Type B pancreatic cell (in vitro differentiated cells): ENCODE measurements at places on chromosomes 7 and 10. TPM values are rescaled to one million over a fixed set of nuclear protein-coding genes. Genes with fewer than 3 reads are reported as not detected.

Gene AIFM2
- 5.8 and 8.9 TPM in 2 replicates for total RNA-seq

Gene ASL
- 35.1 and 35.5 TPM in 2 replicates for total RNA-seq

Gene NAPEPLD
- total RNA-seq: 17.0 and 27.1 TPM in 2 replicates

Gene TMEM176A
- total RNA-seq: 90.1 and 106 TPM in 2 replicates

Gene ITPRID1
- total RNA-seq: 0.07 and 0.14 TPM in 2 replicates

Gene SVOPL
- total RNA-seq: 0.81 TPM in 1 of 2 replicates, not detected in the other

Gene SEMA3D
- 52.9 and 87.6 TPM in 2 replicates for total RNA-seq

- H3K4me1 ChIP-seq: peaks cover 37% of the 10 kb centered on the region
- no peaks in the 10 kb centered on the region for H3K27me3 ChIP-seq
- no peak for DNase-seq
- no peak overlapping the region for H3K4me3 ChIP-seq
Observed at GRCh38 chr7:130923930-130924329, 189.9 kb upstream of the KLF14 start.

DNA sequence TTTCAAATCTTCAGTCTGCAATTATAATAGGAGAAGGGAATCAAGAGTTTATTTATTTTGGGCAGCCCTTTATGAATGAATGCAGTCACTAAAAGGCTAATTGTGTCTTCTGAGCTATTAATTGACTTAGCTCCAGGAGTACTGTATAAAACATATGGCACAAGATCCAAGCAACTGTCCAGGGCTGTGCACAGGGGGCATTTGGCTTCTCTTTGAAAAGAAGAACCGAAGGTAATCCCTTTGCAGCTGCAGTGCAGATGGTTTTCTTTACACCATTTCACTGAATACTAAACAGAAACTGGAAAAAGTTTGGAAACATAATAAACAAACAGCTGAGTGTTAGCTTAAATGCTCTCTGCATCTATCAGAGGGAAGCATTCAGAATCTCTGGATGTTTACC, 282.6 kb upstream of the LRRN3 start:
- no peak for DNase-seq
- H3K27me3 ChIP-seq: no peaks in the 10 kb centered on the region
- H3K27ac ChIP-seq: no peak overlapping the region
- no peaks in the 10 kb centered on the region for H3K36me3 ChIP-seq

GRCh38 chr10:107275806-107276205, 111.3 kb upstream of the SORCS1 start:
- H3K27me3 ChIP-seq: peaks cover 3% of the 10 kb centered on the region
- no peak for DNase-seq
- H3K27ac ChIP-seq: no peak overlapping the region

GRCh38 chr7:99139036-99139435, 4.9 kb downstream of the SMURF1 start:
- peaks cover 54% of the 10 kb centered on the region for H3K4me1 ChIP-seq
- no peaks in the 10 kb centered on the region for H3K27me3 ChIP-seq
- H3K27ac ChIP-seq: peak overlapping the region; percentile 90
- no peak for DNase-seq

DNA sequence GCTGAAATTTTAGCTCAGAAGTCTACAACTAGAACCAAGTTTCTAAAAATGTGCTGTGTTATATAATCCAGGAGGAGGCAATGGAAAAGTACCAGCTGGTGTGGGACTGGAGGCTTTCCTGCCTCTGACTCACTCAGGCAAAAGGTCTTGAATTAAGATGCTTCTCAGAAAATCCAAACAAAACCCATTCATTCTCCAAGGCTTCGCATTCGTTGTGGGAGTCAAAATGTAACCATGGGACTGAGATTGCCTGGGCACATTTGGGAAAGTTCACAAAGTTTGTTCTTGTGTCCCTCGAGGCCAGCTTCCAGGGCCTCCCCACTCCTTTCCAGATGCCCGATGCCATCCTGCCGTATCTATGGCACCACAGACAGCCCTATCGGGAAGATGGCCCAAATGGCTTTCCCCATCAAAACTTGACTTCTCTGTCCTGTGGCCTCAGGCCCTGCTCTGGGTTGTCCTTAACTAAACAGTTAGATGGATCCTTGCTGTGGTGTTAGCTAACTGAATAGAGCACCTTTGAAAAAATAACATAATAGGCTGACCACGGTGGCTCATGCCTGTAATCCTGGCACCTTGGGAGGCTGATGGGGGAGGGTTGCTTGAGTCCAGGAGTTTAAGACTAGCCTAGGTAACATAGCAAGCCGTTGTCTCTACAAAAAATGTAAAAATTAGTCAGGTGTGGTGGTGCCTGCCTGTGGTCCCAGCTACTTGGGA, 180.5 kb downstream of the PFKFB3 start:
- no peak for DNase-seq
- peaks cover 4% of the 10 kb centered on the region for H3K36me3 ChIP-seq
- no peak overlapping the region for H3K27ac ChIP-seq
- H3K27me3 ChIP-seq: peaks cover 4% of the 10 kb centered on the region
- no peak overlapping the region for H3K4me3 ChIP-seq

- no peak overlapping the region for H3K27ac ChIP-seq
- no peak for DNase-seq
- no peaks in the 10 kb centered on the region for H3K27me3 ChIP-seq
- H3K4me3 ChIP-seq: no peak overlapping the region
- H3K4me1 ChIP-seq: no peaks in the 10 kb centered on the region
Observed at GRCh38 chr10:51273574-51273973, 199.3 kb downstream of the PRKG1 start.

DNA sequence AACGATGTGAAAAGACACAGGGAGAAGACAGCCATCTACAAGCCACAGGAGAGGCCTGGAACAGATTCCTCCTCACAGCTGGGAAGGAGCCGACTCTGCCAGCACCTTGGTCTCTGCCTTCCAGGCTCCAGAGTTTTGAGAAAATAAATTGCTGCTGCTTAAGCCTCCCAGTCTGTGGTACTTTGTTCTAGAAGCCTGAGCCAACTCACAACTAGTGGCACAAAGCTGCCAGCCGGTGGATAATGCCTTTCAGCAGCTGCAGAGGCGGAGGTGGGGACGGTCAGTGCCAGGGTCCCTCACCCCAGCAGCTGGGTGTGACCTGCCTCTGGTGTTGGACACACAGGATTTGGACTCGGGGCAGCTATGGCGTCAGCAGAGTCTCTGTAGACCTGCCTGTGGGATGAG, 255.4 kb upstream of the PITRM1 start:
- H3K36me3 ChIP-seq: peaks cover 6% of the 10 kb centered on the region
- H3K27ac ChIP-seq: no peak overlapping the region
- no peak for DNase-seq
- peaks cover 18% of the 10 kb centered on the region for H3K4me1 ChIP-seq
- H3K27me3 ChIP-seq: no peaks in the 10 kb centered on the region

DNA sequence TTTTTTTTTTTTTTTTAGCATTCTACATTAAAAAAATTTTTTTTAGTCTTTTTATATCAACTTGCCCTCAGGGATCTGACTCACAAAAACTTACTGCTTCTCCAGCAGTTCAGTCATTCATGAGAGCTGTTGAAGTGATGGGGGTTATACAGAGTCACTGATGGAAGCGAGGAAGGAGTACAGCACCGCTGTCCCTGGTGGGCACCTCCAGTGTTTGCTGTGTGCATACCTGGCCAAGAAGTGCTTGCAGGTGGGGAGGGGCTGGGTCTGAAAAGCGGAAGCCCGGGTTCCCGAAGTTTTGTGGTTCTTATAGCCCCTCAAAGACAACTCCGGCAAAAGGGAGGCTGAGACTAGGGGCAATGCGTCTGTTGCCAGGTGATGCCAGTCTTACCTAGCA, 46.2 kb downstream of the MINDY4 start:
- no peaks in the 10 kb centered on the region for H3K27me3 ChIP-seq
- peaks cover 1% of the 10 kb centered on the region for H3K36me3 ChIP-seq
- no peak for DNase-seq
- H3K4me1 ChIP-seq: no peaks in the 10 kb centered on the region

GRCh38 chr10:87804939-87805569, 13.0 kb downstream of the ATAD1 start:
- peaks cover 72% of the 10 kb centered on the region for H3K36me3 ChIP-seq
- DNase-seq: no peak
- H3K27me3 ChIP-seq: no peaks in the 10 kb centered on the region
- H3K4me3 ChIP-seq: no peak overlapping the region
- no peaks in the 10 kb centered on the region for H3K4me1 ChIP-seq

- H3K27ac ChIP-seq: no peak overlapping the region
- H3K27me3 ChIP-seq: no peaks in the 10 kb centered on the region
- H3K4me1 ChIP-seq: peaks cover 21% of the 10 kb centered on the region
- H3K4me3 ChIP-seq: no peak overlapping the region
Observed at GRCh38 chr10:99435986-99436638, 5.7 kb upstream of the GOT1 start.

- no peaks in the 10 kb centered on the region for H3K36me3 ChIP-seq
- H3K4me3 ChIP-seq: no peak overlapping the region
- H3K27me3 ChIP-seq: no peaks in the 10 kb centered on the region
- H3K27ac ChIP-seq: no peak overlapping the region
- DNase-seq: no peak
Observed at GRCh38 chr10:36220151-36220550, 578.1 kb upstream of the FZD8 start.

DNA sequence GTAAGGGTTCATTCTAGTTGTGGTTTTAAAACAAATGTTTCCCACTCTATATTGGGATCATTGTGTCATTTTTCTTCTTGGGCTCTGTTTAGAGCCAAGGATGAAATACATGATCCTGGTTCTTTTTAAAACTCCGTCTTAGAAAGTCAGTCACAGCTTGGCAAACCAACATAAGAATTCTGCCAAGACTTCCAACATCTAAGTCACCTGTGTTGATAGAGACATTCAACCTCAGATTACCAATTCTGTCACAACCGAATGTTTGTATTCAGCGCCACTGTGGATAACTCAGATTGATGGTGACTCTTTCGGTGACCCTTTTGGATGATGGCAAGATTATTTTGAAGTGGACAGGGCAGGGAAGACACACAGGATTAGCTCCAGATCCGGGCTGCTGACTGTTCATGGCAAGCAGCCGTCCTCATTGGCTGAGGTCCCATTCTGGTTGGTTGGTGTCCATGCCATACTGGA, 255.4 kb downstream of the ARHGAP21 start:
- peak overlapping the region; percentile 77 for H3K4me3 ChIP-seq
- H3K27me3 ChIP-seq: no peaks in the 10 kb centered on the region
- peaks cover 28% of the 10 kb centered on the region for H3K4me1 ChIP-seq
- H3K36me3 ChIP-seq: peaks cover 36% of the 10 kb centered on the region

DNA sequence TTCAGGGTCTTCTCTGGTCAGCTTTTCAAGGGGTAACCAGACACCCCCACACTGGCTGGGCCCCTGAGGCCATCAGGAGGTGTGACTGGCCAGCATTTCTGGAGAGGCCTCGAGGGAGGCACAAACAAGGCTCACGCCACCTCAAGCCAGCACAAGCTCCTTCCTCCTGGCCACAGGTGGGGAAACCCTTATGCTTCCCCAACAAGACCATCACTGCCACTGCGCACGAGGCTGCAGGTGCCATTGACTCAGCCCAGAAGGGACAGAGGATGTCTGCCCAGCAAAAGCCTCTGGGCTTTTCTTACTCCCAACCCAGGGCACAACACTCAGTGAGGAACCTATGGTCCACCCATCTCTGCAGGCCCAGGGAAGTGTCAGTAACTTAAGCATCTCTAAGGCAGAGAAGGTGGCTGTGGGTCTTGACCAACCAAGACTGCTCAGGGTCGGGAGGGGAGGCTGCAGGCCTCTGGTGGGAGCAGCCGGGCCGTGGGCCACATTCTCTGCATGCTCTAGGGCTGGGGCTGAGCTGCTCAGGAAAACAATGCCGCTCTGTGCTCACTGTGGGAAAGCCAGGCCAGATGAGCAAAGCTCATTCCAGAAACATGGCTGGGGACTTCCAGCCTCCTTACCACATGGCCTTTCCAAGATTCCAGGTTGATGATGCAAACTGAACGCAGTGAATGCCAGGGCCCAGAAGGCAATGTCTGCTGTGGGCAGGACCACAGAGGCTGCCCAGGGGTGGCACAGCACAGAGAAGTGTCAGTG, 24.2 kb upstream of the RASSF4 start:
- DNase-seq: peak; percentile 58
- H3K4me3 ChIP-seq: no peak overlapping the region
- H3K27ac ChIP-seq: no peak overlapping the region
- H3K4me1 ChIP-seq: peaks cover 5% of the 10 kb centered on the region
- peaks cover 4% of the 10 kb centered on the region for H3K36me3 ChIP-seq

DNA sequence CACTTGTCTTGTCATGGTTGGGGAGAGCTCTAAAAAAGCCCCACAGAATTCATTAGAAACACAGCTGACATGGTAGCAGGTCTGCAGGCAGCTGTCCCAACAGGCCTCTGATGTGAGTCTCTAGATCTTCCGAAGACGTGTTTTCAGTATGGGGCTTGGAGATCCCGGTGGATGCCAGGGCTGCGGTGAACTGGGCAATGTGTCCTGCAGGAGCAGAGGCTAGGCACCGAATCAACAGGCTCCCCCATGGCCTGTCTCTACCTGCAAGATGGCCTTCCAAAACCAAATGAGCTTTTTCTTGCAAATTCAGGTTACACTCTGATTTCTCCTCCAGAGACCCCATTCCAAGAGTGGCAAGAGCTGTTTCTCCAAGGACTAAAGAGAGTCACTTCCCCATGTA, 2.9 kb downstream of the CPXM2 start:
- peak overlapping the region; percentile 7 for H3K27ac ChIP-seq
- H3K4me3 ChIP-seq: peak overlapping the region; percentile 64
- peaks cover 25% of the 10 kb centered on the region for H3K4me1 ChIP-seq
- DNase-seq: no peak

GRCh38 chr7:136254148-136254547, 277.0 kb upstream of the MTPN start:
- H3K4me1 ChIP-seq: no peaks in the 10 kb centered on the region
- no peaks in the 10 kb centered on the region for H3K27me3 ChIP-seq
- no peak overlapping the region for H3K4me3 ChIP-seq
- DNase-seq: no peak
- no peaks in the 10 kb centered on the region for H3K36me3 ChIP-seq

GRCh38 chr10:82932451-82932850, 1057.5 kb downstream of the NRG3 start:
- no peak overlapping the region for H3K27ac ChIP-seq
- no peaks in the 10 kb centered on the region for H3K4me1 ChIP-seq
- no peak overlapping the region for H3K4me3 ChIP-seq
- DNase-seq: no peak
- no peaks in the 10 kb centered on the region for H3K36me3 ChIP-seq

DNA sequence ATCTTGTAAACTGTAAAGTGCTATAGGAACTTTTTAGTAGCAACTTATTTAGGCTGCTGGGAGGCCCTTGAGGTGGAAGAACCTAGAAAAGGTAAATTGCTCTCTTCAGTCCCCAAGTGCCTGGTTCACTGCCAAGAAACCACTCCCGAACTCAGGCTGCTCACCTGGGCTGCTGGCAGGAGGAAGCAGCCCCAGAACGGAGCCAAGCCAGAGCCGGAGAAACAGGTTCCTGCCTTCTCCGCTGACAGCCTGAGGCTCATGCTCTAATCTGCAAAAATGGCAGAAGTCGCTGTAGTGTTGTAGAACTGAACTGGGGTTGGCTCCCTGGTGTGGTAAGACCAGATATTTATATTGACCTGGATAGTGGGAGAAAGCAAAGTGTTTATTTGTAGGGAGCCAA, 136.0 kb downstream of the CUL2 start:
- H3K4me3 ChIP-seq: peak overlapping the region; percentile 54
- peaks cover 4% of the 10 kb centered on the region for H3K4me1 ChIP-seq
- no peak for DNase-seq
- H3K27ac ChIP-seq: peak overlapping the region; percentile 91
